ENCODE measurements at places on chromosomes 6 and 20.

GRCh38 chr6:37021356-37022129 is 16.1 kb downstream of the FGD2 start:
- DNase-seq: no peak

- DNase-seq: no peak
Observed at GRCh38 chr6:148747471-148748165, 788 bp downstream of the UST start.

GRCh38 chr6:53727748-53728147 is 62.2 kb upstream of the KLHL31 start:
- DNase-seq: no peak

GRCh38 chr20:64151633-64152530 is 12.4 kb upstream of the MYT1 start:
- no peak for DNase-seq

All from amygdala (tissue), 56 donors.